ENCODE measurements at places on chromosomes 2 and 18.

- no peak for DNase-seq
These were observed 1.7 kb downstream of the CYP20A1 start for GRCh38 chr2:203240491-203240890.

- DNase-seq, result no peak
These were observed 1091.9 kb upstream of the FANCL start for GRCh38 chr2:59333007-59333406.

GRCh38 chr2:43424262-43425207 lies 171.3 kb downstream of the THADA start:
- no peak for DNase-seq

GRCh38 chr18:25223211-25223610 lies 128.8 kb downstream of the ZNF521 start:
- DNase-seq, result no peak
